ENCODE measurements at places on chromosomes 1 and 21.
A peak's percentile ranks its signal among the peaks of the same experiment; 100 is the strongest.

- DNase-seq = no peak
Observed at GRCh38 chr1:167629681-167630567, at the start of gene RCSD1. Gene RCSD1 (plus strand): TSS chr1:167630232. CDS start chr1:167630424, 192 bp downstream.

DNA sequence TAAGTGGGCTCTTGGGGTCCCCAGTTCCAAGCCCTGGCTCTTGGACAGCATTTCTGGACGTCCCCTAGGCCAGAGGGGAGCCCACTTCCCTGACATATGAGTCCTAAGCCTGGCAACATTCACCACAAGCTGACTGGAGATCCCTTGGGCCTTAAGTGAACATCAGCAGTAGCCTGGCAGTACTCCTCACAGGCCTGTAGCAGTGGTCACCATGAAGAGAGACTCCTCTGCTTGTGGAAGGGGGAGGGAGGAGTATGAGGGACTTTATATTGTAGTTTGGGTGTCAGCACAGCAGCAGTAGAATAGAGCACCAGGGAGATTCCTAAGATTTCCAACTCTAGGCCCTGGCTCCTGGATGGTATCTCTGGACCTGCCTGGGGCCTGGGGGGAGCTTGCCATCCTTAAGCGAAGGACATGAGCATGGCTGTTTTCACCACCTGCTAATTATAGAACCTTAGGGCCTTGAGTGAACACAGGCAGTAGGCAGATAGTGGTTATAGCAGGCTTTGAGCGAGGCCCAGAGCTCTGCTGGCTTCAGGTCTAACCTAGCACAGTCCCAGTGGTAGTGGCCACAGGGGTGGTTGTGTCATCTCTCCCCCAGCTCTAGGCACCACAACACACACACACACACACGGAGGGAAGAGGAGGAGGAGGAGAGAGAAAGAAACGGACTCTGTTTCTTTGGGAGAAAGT, 71.4 kb upstream of the APOBEC4 start:
- no peak for DNase-seq

DNA sequence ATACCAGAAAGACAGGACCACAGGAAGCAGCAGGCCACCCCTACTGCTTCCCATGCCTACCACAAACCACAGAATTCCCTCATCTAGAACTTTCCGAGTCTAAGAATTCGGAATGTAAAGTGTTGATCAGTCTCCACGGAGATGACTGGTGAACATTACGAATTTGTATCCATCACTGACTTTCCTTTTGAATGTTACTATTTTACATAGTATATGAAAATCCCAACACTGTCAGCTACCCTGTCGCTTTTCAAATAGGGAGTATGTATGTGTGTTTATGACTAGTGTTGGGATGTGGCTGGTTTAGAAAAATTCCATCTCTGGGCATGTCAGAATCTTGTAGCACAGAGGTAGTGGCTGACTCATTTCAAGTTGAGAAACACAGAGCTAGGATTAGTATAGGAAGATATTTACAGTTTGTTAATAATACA, 118.2 kb downstream of the COQ8A start:
- DNase-seq = peak; percentile 79

- DNase-seq = no peak
Observed at GRCh38 chr1:38571726-38572125, 287.8 kb downstream of the RRAGC start.

DNA sequence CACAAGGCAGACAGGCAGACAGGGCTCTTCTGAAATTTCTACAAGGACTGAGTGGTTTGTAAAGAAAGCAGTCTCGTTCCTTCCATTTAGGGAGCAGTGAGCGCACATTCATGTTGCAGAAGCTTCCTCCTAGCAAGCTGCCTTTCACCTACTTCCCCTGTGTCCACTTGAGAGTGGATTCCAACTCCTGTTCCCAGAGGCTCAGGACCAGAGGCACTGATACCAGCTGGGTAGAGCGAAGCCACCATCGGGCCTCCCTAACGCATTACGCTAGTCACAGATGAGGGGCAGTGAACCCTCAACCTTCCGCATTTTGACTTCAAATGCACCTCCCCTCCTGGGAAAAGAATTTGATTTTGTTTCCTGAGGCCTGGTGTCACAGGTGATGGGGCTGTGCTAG, 215.8 kb downstream of the SIPA1L2 start:
- no peak for DNase-seq

DNA sequence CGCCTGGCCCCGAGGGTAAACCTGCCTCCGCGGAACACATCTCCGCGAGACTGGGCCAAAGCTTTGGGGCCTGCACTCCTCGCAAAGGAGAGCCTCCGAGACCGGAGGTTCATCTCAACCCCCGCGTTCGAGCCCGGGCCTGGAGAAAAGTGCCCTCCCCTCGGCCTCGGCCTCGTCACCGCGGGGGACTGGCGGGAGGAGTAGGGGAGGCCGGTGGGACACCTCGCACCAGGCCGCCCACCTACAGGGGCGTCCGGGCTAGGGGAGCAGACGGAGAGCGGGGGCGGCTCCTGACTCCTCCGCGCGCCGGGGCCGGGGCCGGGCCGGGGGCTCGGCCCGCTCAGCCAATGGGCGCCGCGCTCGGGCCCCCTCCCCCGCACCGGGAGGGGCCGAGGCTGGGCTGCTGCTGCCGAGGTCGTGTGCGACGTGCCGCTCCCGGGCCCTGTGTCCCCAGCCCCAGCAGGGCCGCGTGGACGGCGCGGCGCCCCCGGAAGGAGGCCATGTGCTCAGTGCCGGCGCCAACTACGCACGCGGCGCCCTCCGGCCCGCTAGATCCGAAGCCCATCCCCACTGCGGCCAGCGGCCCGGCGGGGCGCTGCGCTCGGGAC, 684 bp downstream of the SLC2A1 start:
- DNase-seq = peak; percentile 87

DNA sequence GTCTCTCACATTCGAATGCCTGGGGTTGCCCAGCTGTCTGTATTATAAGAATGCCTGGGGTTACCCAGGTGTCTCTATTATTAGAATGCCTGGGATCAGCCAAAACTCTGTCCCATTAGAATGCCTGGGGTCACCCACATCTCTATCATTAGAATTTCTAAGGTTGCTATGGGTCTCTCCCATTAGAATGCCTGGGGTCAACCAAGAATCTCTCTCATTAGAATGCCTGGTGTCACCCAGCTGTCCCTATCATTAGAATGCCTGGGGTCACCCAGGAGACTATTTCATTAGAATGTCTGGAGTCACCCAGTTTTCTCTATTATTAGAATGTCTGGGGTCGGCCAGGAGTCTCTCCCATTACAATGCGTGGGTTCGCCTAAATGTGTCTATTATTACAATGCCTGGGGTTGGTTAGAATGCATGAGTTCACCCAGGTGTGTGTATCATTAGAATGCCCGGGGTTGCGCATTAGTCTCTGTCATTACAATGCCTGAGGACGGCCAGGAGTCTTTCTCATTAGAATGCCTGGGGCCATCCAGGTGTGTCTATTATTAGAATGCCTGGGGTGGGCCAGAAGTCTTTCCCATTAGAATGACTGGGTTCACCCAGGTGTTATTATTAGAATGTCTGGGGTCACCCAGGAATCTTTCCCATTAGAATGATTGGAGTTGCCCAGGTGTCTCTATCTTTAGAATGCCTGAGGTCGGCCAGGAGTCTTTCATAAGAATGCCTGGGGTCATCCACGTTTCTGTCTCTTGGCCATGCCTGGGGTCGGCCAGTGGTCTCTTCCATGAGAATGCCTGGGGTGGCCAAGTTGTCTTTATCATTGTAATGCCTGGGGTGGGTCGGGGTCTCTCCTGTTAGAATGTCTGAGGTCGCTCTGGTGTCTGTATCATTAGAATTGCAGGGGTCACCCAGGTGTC, 59.6 kb downstream of the RNF187 start:
- DNase-seq = no peak

- DNase-seq = no peak
Observed at GRCh38 chr1:159939678-159940002, 5.8 kb downstream of the IGSF9 start.

- DNase-seq = peak; percentile 88
Observed at GRCh38 chr1:117695796-117696490, 90.1 kb downstream of the TENT5C start.

- DNase-seq = no peak
Observed at GRCh38 chr21:14318578-14318977, 64.4 kb downstream of the HSPA13 start.

DNA sequence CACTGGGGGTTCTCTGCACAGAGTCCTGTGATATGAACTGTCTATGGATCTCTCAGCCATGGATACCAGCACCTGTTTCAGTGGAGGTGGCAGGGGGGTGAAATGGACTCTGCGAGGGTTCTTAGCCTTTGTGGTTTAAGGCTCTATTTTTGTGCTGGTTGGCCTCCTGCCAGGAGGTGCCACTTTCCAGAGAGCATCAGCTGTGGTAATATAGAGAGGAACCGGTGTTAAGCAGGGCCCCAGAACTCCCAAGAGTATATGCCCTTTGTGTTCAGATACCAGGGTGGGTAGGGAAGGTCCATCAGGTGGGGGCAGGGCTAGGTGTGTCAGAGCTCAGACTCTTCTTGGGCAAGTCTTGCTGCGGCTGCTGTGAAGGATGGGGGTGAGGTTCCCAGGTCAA, 330.0 kb upstream of the PLD5 start:
- DNase-seq = no peak

DNA sequence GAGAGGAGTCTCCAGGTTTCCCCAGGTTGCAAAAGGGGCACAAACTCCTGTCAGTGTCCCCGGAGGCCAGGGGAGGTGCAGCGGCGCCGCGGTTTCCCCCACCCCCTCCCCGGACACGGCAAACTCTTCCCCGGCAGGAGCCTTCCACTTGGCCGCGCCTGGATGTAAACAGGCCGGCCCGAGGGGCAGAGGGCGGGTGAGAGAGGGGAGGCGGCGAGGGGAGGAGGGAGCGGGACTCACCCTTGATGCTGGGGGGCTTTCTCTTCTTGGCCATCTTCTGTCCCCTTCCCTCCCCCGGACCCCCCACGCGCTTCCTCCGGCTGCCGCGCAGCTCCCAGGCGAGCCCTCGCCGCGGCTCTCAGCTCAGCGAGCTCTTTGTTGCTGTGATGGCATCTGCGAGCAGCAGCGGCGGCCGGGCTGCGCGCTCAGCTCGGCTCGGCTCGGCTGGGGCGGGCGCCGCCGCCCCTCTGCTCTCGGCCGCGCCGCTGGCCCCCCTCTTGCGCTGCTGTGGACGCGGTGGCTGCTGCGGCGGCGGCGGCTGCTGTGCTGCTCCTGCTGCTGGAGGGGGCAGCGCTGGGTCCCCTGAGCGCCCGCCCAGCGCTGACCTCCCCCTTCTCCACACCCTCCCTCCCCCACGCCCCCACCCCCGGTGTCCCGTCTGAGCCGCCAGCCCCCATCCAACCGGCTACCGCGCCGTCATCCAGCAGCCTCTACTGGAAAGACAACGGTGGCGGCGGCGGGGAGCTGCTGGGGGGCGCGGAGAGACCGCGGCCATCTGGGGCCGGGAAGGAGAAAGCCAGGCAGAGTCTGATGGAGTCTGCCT, 4.9 kb upstream of the SLC44A5 start:
- peak; percentile 45 for DNase-seq

All from fibroblast of skin of scalp (primary cell).